ENCODE measurements at places on chromosomes 5 and 9.

DNA sequence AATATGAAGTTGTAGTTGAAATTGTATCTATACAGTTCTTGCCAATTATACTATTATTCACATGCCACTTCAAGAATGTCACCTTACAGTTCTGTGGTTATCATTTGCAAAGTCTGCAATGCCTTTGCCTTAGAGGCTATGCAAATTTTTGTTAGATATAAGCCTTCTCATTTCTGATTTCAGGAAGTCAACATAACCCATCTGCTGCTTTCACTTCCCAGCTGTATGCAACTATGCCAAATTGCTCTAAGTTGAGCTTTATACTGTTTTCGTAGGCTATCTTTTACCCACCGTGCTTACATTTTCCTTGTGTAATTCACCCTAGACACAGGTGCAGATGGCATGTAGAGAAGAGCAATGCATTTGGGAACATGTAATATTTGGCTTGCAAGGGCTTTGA, 1083.0 kb downstream of the CDH9 start:
- ATAC-seq: no peak

- ATAC-seq: no peak
These were observed 5.0 kb upstream of the MED10 start for GRCh38 chr5:6383376-6383775.

DNA sequence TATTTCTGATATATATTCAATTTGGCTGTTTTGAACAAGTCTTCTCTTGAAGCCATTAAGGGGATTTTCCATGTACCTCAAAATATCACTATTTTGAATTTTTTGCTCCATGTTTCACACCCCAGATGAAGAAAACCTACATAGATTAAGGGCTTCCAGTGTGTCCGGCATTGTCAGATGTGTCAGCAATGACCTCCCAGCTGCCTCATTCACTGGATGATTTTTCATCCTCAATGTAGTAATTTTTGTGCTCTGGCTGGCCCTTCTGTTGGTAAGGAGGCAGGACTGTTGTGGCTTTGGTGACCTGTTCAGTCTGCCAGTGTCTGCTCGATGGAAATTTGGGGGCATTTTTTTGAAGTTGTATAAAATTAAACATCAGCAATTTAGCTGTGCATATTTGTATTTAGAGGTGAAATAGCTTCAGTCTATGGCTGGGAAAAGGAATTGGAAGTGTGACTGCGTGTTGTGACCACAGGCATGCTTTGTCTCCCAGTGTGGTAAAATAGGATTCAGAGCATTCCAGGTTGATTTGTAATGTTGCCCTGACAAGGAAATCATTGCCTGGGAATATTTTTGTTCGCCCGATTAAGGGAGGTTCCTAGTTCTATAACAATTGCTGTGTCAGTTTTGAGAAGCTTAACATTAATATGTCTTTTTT, 312.4 kb downstream of the ARHGEF28 start:
- no peak for ATAC-seq

GRCh38 chr9:7298123-7298522, 501.5 kb downstream of the DMAC1 start:
- peak; percentile 81 for ATAC-seq

GRCh38 chr5:136114414-136115125, 18.1 kb upstream of the SMAD5 start:
- ATAC-seq: no peak

DNA sequence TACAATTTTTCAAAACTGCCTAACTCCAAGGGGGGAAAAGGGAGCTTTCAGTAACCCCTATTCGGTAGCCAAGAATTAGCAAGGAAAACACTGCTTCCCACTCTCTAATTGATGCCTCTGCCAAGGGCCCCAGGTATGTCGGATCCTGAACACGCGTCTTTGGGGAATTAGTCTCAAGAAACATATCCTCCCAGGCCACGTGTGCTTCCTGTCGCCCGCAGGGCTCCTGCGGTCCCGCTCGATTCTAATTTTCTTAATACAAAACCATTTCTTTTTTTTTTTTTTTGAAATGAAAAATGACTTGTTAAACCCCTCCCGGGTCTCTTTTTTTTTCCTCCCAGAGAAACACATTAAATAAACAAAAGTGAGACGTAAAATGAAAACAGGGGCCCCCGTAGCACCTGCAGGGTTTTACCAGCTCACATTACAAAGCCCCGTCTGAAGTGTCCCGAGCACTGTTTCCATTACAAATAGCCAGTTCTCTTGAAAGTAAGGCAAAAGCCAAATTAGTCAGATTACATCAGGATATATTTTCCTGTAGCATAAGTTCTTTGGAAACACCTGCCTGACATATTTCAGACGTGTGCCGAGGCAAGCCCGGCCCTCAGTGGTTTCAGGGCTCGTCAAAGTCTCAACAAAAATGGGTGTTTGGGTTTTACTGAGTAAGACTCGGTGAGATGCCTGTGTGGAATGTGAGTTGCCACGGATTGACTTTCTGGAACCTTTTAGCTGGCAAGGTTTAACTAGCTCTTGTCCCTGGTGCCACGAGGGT, 21.5 kb downstream of the SMIM23 start:
- no peak for ATAC-seq

GRCh38 chr5:111364992-111365391, 140.8 kb downstream of the CAMK4 start:
- ATAC-seq: no peak

DNA sequence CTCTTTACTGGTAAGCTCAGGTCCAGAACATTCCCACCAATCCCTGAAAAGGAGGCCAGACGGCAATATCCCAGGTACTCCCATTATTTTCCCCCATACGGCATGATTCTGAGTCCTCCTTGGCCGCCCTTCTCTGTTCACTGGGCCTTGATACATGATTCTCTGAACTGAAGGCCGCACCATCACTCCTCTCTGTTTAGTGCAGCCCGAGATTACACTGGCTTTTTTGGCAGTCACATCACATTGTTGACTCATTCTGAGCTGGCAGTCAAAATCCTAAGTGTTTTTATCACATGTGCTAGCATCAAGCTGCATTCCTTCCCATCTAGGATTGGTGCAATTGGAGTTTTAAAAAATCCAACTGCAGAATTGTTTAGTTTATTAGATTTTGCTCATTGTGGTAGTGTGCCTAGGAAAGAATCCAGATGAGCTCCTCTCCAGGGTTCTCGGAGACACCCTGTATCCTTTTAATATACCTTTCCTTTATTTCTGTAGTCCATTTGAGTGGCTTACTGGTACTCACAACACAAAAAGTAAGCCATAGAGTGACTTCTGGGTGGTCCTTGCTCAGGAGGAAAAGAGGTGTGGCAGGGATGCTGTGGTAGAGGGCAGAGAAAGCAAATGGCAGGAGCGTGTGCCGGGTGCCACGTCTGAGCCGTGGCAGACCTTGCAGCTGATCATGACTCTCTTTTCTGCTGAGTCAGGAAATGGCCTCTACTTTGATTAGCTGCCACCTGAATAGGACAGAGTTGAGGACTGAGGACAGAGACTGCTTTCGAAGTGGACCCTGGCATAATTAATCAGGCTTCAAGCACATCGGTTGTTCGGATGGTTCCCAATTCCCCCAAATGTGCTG, 121.1 kb upstream of the IL12B start:
- ATAC-seq: peak; percentile 25

- no peak for ATAC-seq
These were observed 16.9 kb downstream of the TEK start for GRCh38 chr9:27125936-27126335.

DNA sequence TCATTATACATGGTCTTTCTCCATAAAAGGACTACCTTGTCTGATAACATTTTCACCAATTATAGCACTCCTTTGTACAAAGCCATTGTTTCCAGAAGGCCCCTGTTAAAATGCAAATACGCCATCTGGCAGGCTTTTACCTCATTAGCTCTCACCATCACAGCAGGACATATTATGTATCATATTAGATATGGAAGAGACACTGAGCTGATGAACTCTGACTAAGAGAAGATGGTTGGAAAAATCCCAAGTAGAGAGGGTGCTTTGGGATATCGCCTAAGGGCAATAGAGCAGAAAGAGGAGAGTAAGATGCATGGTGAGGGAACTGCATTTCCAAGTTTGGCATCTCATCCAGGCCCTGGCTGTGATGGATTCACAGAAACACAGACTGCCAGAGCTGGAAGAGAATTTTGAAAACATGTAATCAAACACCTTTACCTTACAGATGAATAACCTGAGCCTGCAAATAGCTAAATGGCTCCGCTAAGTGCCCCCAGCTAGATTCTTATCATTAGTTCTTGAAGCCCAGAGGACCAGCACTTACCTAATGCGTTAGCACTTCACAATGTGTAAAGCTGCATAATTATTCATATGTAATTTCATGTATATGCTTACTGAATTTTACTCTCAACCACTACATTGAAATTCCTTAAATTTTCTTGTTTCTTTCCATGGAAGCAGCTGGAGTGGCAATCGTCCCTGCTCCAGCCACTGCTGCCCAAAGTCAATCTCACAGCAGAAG, 393.6 kb upstream of the IZUMO3 start:
- no peak for ATAC-seq

GRCh38 chr9:89774858-89775370, 170.1 kb downstream of the GADD45G start:
- ATAC-seq: no peak

DNA sequence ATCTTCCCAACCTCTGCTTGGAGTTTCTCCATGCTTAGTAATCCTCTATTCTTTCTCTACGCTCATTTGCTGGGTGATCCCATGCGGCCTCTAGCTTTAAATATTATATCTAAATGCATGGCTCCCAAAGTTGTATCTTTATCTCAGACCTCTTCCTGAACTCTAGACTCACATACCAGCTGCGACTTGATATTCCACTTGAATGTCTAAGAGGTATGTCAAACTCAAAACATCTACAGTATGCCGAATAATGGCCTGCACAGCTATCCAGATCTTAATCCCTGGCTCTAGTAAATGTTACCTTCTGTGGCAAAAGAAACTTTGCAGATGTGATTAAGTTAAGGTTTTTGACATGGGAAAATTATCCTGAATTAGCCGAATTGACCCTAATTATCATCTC, 179.2 kb downstream of the TTC39B start:
- ATAC-seq: no peak

DNA sequence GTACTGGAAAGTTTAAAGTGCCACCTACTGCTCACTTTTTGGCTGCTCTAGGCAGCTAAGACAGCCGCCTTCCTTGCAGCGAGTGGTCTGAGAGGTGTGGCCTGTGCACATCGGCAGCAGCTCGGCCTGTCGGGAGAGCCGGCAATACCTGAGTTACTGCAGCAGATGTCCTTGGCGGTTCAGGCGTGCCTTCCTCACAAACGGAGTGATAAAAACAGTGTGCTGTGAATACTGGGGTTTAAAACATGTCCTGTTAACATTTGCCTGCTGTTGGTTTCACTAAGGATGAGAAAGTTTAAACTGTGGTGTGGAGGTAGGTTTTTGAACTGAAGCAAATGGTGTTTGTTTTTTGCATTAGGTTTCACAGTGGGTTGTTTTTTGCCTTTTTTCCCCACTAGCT, 12.9 kb downstream of the TRAF2 start:
- ATAC-seq: no peak

GRCh38 chr5:1736889-1737711, 62.5 kb downstream of the MRPL36 start:
- no peak for ATAC-seq

DNA sequence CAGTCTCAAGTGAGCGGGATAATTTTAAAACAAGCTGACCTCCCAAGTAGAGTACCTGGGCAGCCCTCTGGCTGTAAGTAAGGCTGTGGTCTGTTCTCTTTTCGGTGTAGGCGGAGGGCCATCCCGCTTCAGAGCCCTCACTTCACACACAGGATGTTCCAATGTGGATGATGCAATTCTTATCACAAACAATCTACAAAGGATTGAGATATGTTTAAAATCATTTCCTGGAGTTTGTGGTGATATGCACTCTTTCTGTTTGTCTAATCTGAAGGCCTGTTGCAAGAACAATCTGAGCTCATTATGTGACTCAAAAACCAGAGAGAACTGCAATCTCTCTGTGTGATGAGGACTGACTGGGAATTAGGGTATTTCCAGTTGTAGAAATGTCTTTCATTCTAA, 42.5 kb downstream of the ITGA2 start:
- ATAC-seq: peak; percentile 33

GRCh38 chr5:134275822-134276221, 49.9 kb upstream of the PPP2CA start:
- ATAC-seq: no peak

GRCh38 chr5:154755361-154756008, at the start of gene LARP1:
Gene LARP1, plus strand, starts transcription at chr5:154755377. Its CDS starts 381 bp downstream, at chr5:154755758.
- ATAC-seq: no peak

GRCh38 chr5:172920447-172920849, 38.8 kb upstream of the RPL26L1 start:
- ATAC-seq: no peak

DNA sequence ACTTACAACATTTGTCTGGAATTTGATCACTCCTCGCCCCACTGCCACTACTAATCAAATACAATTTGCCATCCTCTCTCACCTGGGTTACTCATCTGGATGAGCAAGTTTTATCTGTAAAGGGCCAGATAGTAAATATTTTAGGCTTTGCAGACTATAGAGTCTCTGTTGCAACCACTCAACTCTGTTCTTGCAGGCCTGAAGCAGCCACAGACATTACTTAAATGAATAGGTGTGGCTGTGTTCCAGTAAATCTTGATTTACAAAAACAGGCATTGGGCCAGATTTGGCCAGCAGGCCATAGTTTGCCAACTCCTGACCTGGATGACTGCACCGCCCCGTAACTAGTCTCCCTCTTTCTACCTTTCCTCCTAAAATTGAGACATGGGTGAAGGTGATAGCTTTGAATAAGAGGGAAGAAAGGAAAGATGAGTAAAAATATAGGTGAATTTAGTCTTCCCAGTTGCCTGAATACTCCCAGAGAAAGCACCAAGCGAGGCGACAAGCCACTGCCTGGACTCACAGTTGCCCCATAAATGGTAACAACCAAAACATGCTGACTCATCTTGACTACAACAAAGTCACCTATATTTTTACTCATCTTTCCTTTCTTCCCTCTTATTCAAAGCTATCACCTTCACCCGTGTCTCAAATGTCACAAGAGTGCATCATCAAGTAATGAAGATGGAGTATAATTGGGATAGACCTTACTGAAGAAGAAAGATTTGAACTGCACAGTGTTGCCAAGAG, 32.5 kb upstream of the SCAMP1 start:
- ATAC-seq: no peak

- no peak for ATAC-seq
These were observed 92.9 kb upstream of the NEK6 start for GRCh38 chr9:124164811-124165210.

DNA sequence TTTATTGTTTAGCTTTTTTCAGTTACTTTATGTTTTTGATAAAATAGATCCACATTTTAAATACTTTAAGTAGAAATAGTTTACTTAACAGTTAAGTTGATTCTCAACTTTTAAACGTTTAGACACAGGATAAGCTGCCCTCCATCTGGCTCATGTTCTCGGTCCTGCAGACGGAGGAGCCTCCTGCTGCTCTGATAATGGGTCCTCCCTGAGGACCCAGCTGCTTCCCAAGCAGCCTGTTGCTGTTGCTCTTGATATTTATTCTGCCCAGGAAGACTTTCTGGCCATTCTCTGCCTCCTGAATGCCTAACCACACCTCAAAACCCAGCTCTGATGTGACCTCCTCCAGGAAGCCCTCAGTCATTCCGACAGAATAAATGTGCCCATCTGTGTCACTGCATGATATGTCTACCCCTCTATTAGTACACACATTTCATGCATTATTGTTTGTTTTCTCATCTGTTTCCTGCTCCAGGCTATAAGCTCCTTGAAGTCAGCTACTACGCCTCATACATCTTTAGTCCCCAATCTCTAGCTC, 267.2 kb upstream of the MSX2 start:
- ATAC-seq: no peak

- no peak for ATAC-seq
These were observed 37.8 kb upstream of the ATP6V1G1 start for GRCh38 chr9:114549697-114550330.

Data from activated CD4-positive, CD25-positive, alpha-beta regulatory T cell treated with anti-CD3 and anti-CD28 coated beads, Interleukin-2, amount 50 U/mL, for 24 hours (primary cell).